ENCODE measurements at places on chromosomes 2 and 18.

DNA sequence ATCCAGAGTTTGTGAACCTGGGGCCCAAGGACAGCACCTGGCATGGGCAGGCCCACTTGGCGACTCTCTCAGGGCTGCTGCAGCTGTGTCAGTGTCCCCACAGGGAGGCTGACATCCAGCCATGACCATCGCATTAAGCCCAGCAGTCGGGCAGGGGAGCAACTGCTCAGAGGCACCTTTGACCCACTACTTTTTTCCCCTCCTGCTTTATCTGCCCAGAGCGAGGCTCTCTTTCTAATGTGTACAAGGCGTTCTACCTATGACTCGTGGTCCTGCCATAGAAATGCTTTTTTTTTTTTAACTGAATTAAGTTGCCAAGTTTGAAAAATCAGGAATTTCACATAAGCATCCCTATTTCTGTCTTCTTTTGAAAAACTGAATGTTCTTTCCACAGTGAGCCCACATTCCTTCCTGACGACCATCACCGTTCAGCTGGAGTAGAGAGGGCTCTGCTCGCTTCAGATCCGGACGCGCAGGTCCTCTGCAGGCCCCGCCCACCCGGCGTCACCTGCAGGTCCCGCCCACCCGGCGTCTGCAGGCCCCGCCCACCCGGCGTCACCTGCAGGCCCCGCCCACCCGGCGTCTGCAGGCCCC, 403 bp upstream of the CLUL1 start:
- no peak for DNase-seq

GRCh38 chr2:176202491-176202890, 14.0 kb downstream of the HOXD1 start:
- DNase-seq: no peak

GRCh38 chr2:3602553-3603339, 7.8 kb downstream of the COLEC11 start:
- no peak for DNase-seq

- DNase-seq: no peak
Observed at GRCh38 chr2:207289295-207290018, 123.7 kb upstream of the KLF7 start.

GRCh38 chr2:203025592-203025991, 10.9 kb downstream of the NBEAL1 start:
- no peak for DNase-seq

DNA sequence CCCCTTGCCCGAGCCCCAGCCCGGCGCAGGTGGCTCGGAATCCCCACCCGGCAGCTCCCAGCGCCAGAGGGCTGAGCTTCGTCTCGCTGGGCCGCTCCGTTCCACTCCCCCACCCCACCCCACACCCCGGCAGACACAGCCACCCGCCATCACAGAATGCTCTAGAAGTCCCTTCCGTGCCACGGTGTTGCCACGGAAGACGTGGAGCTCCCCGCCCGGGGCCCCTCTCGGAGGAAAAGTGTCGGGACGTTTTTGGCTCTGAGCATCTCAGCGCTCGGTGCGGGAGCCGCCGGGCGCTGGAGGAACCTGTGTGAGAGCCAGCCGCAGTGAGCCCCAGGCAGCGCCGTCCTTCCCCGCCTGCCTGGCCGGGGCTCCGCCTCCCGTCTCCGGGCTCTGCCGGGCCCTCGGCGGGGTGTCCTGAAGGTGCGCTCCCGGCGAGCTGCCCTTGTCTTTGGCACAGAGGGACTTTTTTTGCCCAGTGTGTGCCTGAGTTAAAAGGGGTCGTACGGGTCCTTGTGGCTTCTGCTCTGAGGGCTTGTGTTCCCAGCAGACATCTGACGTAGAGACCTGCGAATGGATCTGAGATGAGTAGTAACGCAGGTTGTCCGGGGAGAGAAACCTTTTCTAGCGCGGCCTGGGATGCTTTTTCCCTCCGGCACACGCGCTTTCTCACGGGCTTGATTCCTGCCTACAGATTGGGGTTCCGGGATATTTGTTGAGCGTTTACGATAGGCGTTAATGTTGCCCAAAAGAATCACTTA, 1.8 kb downstream of the ZCCHC2 start:
- DNase-seq: peak; percentile 44

- no peak for DNase-seq
Observed at GRCh38 chr18:45945669-45946068, 21.5 kb downstream of the EPG5 start.

DNA sequence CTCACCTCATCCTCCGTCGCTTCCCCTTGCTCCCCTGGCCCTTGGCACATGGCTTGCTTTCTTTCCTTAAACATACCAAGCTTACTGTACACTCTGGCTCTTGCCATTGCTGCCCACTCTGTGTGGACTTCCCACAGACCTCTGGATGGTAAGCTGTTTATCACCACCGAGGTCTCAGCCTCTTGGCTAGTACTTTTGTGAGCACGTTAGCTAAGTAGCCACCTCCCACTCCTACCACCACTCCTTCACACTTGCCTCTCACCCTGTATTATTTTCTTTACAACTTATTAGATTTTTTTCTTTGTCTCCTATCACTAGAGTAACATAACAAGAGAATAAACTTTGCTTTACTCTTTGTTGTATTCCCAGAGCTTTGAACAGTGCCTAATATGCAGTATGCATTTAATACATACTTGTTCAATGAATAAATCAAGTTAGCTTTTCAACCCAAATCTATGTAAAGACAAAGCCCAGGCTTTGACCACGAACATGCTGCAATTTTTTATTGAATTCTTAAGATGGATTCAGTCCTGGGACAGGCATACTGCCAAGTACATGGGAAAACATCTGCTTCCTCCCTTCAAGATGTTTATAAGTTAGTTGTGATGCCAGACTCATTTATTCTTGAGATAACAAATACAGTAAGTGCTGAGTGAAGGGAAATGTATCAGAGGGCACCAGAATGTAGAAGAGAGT, 25.0 kb upstream of the MSGN1 start:
- DNase-seq: no peak

- DNase-seq: no peak
Observed at GRCh38 chr2:151862700-151863099, 34.5 kb upstream of the ARL5A start.

- DNase-seq: no peak
Observed at GRCh38 chr2:171566057-171566456, 43.8 kb downstream of the CYBRD1 start.

DNA sequence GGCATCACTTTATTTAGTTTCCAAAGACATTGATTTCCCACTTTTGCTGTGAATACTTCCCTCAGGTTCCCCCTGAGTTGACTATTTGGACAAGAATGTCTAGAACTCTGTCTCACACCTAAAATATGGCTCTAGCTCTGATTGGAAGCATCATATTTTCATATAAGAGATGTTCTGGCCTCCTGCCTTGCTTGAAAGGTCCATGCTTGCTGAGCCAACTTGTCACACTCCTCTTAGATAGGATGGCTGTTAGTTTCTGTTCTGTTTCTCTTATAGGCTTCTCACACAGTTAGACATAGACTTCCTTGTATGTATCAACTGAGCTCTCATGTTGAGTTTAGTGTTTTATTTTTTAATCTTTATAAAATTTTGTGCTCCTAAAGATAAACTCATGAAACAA, 87.1 kb downstream of the CNTNAP5 start:
- DNase-seq: no peak

DNA sequence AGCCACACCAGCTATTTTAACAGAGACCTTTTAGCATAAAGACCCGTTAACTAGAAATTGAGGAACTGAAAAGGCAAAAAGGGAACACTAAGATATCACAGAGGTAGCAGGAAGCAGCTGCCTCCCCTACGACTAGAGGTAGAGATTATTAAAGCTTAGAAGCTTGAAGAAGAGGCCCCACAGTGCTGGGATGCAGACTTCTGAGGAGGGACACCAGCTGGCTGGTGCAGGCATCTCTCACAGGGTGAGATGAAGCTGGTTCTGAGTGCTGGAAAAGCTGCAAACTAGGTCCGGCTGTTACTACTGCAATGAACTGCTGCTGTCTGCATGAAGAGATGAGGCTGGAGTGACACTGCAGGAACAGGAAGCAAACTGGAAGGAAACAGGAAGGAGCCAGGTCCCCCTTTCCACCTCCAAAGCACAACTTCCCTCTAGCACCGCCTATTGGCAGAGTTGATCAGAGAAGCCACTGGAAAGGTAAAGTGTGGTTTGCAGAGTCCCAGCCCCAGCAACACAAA, 61.2 kb upstream of the MRPS9 start:
- DNase-seq: no peak

DNA sequence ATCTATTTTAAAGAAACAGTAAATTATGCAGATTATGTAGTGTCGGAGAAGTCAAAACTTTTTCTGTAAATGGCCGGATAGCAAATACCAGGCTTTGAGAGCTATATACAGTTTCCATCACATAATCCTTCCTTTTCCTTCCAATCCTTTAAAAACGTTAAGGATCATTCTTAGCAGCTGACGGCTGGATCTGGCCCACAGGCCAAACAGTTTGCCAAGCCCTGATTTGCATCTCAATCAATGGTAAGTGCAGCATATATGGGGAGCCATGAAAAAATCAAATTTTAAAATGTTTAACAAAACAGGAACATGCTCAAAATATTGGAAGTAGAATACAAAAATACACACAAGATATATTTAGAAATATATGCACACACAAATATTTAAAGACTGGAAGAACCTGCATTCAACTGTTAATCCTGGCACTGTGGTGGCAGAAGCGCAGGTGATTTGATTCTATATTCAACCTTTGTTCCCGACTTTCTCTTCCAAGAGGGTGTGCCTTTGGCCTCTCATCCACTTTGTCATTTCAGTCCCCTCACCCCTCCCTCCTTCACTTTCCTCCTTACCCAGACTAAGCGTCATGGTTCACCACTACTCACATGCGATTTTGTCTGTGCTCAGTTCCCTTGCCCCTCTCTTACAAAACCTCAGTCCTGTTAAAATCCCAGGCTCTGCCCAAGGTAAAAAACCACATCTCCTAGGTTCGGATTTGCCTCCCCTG, 27.3 kb downstream of the NDUFA10 start:
- no peak for DNase-seq

GRCh38 chr2:128446049-128446873, 127.6 kb upstream of the HS6ST1 start:
- no peak for DNase-seq

GRCh38 chr18:56327191-56327885, 311.1 kb downstream of the TXNL1 start:
- no peak for DNase-seq

- DNase-seq: no peak
Observed at GRCh38 chr2:216629784-216630183, 3.4 kb upstream of the IGFBP2 start.

GRCh38 chr2:143205106-143205764, 76.0 kb downstream of the ARHGAP15 start:
- DNase-seq: no peak

DNA sequence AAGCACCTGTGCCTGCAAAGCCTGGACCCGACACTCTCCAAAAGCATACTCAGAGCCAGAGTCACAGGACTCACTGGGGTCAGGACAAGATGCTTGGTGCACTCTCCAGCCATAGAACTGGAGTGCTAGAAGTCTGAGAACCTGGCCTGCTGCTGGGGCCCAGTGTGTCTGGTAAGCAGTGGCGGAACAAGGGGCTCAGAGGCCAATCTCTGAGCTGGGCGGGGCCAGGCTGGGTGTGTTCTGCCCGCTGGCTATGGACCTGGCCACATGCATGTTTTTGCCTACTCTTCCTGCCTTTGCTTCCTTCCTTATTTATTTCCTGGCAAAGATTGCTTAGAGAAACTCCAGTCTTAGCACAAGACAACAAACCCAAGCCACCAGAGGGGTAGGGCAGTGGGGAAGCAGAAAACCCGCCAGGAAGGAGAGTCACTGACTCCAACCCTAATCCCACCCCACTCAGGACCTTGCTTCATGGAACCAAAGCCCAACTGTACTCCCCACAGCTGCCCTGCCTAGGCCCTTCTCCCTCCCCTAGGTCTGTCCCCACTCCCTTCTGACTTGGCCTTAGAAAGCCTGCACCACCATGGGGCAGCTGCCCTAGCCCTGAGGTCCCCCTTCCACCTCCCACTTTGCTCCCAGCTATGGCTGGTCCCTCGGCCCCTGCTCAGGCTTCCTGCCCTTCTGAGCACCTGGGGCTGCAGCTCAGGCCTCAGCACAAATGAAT, 315.5 kb downstream of the CELF4 start:
- no peak for DNase-seq

GRCh38 chr2:176138923-176139660, 9.6 kb downstream of the HOXD8 start:
- DNase-seq: no peak

GRCh38 chr2:77191665-77192064, 330.5 kb downstream of the LRRTM4 start:
- DNase-seq: no peak

DNA sequence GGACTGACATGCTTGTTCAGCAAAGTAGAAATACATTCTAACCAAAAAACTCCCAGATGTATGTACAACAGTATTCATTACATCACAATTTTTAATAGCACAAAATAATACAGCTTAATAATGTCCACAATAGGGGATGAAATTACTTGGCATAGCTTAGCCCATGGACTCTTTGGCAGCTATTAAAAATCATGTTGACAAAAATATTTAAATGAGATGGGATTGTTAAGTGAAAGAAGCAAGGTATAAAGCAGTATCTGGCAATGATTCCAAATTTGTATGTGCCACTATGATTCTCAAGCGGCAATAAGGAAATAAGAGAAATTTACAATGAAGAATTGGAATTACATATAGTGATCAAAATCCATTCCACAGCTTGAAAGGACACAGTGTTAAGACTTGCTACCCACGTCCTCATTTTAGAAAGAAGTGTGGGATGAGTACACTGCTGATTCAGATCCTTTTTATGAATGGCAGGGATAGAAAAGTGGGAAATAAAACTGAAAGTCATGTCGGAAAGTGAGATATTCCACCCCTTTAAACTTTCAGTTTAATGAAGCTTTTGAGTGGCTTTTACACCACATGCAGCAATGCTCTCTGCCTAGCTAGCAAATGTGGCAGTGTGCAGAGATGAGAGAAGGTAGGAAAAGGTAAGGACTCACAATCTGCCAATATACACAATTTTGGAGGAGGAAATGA, 2.4 kb downstream of the GAREM1 start:
- DNase-seq: no peak

DNA sequence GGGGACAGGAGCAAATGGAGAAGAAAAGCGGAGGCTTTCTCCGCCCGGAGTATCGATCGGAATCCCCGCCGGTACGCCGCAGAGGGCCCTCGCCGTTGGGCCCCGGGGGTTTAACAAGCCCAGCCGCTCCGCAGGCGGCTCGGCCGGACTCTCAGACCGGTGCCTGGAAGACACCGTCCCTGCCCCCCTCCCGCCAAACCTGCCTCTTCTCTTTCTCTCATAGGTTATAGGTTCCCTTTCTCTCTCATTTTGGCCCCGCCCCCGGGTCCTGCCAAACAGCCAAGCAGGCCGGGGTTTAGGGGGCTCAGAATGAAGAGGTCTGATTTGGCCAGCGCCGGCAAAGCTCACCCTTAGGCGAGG, 4.4 kb downstream of the ONECUT2 start:
- DNase-seq: no peak

- DNase-seq: no peak
Observed at GRCh38 chr18:8003878-8004675, 437.0 kb downstream of the PTPRM start.

DNA sequence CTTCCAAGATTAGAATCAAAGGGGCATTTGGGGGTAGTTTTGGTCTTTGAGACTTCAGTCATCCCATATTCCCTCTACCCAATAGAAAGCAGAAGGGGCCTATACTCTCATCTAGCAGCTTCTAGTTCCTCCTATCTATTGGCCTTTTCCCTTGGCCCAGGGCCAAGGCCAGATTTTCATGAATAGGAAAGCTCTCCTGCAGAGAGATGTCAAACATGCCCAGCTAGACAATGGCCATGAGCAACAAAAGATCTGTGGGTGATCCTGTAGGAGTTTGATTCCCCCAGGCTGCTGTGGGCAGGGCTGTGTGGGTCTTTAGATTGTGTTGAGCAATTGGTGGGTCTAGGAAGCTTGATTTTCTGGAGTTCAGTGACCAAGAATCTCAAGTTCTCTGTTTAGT, 2.9 kb upstream of the ADCYAP1 start:
- DNase-seq: no peak
